ENCODE measurements at places on chromosomes 3 and 15. TPM values are rescaled to one million over a fixed set of nuclear protein-coding genes. Genes with fewer than 3 reads are reported as not detected.

DNA sequence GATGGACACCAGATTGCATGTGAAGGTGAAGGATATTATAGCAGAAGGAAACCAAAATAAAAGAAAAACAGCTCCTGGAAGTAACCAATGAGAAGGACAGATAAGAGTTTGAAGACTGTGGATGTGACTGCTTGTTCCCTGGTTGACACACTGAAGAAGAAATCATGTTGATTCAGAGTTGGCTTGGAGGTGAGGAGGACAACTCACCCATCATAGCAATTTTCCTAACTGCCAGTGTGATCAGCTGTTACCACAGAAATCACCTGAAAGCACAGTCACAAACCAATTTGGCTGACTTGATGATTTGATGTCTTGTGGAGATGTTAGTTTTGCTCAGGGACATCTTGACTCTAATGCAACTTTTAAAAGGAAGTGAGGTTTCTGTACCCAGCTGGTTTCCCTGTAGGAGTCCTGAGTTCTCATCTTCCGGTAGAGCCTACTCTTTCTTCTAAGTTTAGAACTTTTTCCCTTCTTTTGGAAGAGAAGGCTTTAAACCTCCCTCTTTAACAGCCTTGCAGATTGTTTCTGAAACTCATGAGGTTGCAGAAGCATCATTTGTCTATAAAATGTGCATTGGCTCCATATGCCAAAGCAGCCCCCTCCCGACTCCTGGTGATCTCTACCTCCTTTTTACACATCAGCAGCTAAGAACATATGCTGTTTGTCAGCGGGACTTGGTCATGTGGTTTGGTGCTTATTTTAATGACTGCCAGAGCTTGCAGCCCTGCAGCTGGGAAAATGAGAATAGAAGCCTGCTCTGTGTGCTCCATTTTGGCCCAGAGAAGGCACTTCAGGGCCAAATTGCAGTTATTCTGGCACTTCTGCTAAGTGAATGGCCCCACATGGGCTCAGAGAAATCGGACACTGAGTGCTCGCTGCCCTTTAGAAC is 10.3 kb downstream of the ATG7 start:
- H3K27me3 ChIP-seq: no peaks in the 10 kb centered on the region
- no peak overlapping the region for H3K27ac ChIP-seq
- H3K4me3 ChIP-seq: no peak overlapping the region

- no peak overlapping the region for H3K4me3 ChIP-seq
- no peaks in the 10 kb centered on the region for H3K36me3 ChIP-seq
- H3K27ac ChIP-seq: no peak overlapping the region
- no peaks in the 10 kb centered on the region for H3K4me1 ChIP-seq
Observed at GRCh38 chr15:78663703-78664102, 22.7 kb upstream of the CHRNB4 start.

DNA sequence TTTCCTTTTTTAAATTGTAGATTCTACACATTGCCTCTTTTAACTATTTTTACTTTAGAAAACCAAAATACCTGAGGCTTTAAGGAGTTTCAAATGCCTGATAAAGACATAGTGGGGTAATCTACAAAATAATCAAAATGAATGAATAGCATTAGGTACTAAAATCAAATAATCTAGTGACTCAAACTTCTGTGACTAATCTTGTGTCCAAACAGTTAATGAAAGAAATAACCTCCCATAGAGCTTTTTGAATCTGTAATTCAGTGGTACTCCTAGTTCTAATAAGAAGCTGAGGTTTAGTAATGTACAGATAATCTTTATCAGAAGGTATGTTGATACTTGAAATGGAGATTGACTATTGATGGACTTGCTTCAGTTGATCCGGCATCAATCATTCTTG is 53.0 kb downstream of the DTWD1 start:
- no peak overlapping the region for H3K27ac ChIP-seq
- no peak for DNase-seq
- H3K36me3 ChIP-seq: no peaks in the 10 kb centered on the region
- no peaks in the 10 kb centered on the region for H3K4me1 ChIP-seq

DNA sequence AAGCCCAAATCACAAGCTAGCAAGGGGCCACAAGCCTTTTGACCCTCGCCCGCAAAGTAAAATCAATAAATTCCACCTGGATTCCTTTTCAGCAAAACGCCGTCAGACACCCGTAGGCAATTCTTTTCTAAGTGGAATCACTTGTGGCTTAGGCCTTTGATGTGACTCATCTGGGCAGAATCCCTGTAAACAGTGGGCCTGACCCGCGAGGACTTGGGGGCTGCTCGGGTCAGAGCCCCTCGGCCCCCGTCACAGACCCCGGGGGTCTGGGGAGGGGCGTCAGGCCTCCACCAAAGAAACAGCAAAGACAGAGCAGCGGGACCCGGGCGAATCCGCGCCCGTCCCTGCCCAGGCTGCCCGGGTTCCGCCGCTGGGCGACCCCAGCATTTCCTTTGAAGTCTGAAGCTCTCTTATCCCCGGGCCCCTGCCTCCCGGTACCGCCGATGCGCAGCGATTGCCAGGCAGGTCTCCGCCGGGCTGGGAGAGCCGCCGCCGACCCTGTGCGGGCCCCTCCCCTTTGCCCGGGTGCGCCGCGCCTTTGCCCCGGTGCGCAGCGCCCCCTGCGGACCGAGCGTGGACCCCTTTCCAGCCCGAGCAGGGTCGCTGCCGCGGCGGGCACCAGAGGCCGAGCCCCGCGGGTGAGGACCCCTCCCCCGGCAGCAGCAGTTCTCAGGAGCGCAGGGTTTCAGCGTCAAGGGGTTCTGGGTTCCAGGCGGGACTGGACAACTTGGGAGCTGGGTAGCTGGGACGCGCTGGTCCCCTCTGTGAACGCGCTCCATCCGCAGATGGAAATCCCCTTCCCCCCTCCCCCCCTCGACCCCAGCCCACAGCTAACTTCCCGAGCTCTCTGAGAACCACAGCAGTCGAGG is 178.3 kb downstream of the UACA start:
- H3K27ac ChIP-seq: no peak overlapping the region
- peaks cover 12% of the 10 kb centered on the region for H3K4me1 ChIP-seq
- DNase-seq: peak; percentile 14

GRCh38 chr15:96585484-96586386 is 255.2 kb downstream of the NR2F2 start:
- no peaks in the 10 kb centered on the region for H3K4me1 ChIP-seq
- no peak overlapping the region for H3K4me3 ChIP-seq
- H3K27me3 ChIP-seq: no peaks in the 10 kb centered on the region
- no peak for DNase-seq
- H3K36me3 ChIP-seq: no peaks in the 10 kb centered on the region

- H3K36me3 ChIP-seq: no peaks in the 10 kb centered on the region
- no peak overlapping the region for H3K4me3 ChIP-seq
- no peak for DNase-seq
- no peaks in the 10 kb centered on the region for H3K27me3 ChIP-seq
- H3K4me1 ChIP-seq: no peaks in the 10 kb centered on the region
Observed at GRCh38 chr3:25493786-25494185, 65.7 kb downstream of the RARB start.

- H3K4me3 ChIP-seq: no peak overlapping the region
- H3K27me3 ChIP-seq: no peaks in the 10 kb centered on the region
- H3K27ac ChIP-seq: no peak overlapping the region
- H3K36me3 ChIP-seq: no peaks in the 10 kb centered on the region
Observed at GRCh38 chr3:30260762-30261161, 345.6 kb upstream of the TGFBR2 start.

GRCh38 chr3:151391720-151392119 is 7.2 kb upstream of the P2RY12 start:
- DNase-seq: no peak
- no peak overlapping the region for H3K27ac ChIP-seq
- no peaks in the 10 kb centered on the region for H3K27me3 ChIP-seq
- H3K4me1 ChIP-seq: no peaks in the 10 kb centered on the region
- no peak overlapping the region for H3K4me3 ChIP-seq

Gene MORC1
- not detected for total RNA-seq

Gene COL8A1
- total RNA-seq: not detected

Gene VEPH1
- total RNA-seq: not detected

Gene MITF
- 0.80 TPM for total RNA-seq

Gene POLR2M
- 86.5 TPM for total RNA-seq

Gene SNTN
- not detected for total RNA-seq

Gene ZPLD1
- total RNA-seq: not detected

All from CD4-positive, alpha-beta memory T cell (primary cell).